ENCODE measurements at places on chromosomes 16 and 17.

GRCh38 chr16:89317101-89317671 is 99.7 kb downstream of the ZNF778 start:
- DNase-seq = no peak

GRCh38 chr16:12651765-12652512 is 151.7 kb downstream of the CPPED1 start:
- DNase-seq = no peak

DNA sequence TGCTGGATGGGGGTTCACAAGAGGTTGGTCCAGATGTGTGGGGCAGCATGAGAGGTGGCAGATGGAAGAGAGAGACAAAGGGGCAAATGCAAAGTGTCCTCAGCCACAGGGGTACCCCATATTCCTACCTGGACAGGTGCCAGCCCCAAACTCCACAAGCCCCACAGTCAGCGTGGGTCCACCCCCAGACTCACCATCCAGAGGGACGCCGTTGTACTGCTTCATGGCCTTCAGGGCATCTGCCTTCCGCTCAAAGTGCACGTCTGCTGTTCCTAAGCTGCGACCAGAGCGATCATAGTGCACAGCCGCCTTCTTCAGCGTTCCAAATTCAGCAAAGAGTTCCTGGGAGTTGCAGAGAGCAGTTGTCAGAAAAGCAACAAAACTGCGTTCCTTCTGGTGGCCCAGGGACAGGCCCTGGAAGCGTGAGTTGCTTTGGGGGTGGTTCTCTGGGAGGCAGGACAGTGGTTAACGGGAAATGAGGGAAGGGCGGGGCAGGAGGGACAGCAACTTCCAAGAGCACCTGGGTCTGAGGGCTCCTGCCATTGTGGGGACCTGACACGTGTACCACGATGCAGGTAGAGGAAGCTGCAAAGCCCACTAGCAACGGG is 2.3 kb downstream of the ALYREF start:
- no peak for DNase-seq

DNA sequence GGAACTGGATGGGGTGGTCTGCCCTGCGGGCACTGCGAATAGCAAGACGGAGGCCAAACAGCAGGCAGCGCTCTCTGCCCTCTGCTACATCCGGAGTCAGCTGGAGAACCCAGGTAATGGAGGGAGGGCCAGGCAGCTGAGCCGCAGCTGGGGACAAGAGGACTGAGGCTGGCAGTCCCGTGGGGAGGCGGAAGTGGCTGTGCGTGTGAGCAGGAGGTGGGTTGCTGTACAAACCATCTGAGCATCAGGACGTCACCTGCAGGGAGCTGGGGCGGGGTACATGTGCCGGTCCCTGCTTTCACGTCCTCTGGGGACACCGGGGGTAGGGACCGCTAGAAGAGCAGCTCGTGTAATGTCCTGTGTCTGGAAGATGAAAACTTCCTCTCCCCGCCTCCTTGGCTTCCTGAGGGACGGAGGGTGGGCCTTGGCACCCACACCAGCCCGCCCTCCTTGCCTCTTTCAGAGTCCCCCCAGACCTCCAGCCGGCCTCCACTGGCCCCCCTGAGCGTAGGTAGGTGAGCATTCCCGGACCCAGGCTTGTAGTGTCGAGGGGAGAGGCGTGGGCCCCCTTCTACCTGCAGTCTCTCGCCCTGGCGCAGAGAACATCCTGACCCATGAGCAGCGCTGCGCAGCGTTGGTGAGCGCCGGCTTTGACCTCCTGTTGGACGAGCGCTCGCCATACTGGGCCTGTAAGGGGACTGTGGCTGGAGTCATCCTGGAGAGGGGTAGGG is 3.7 kb downstream of the ADAD2 start:
- no peak for DNase-seq

DNA sequence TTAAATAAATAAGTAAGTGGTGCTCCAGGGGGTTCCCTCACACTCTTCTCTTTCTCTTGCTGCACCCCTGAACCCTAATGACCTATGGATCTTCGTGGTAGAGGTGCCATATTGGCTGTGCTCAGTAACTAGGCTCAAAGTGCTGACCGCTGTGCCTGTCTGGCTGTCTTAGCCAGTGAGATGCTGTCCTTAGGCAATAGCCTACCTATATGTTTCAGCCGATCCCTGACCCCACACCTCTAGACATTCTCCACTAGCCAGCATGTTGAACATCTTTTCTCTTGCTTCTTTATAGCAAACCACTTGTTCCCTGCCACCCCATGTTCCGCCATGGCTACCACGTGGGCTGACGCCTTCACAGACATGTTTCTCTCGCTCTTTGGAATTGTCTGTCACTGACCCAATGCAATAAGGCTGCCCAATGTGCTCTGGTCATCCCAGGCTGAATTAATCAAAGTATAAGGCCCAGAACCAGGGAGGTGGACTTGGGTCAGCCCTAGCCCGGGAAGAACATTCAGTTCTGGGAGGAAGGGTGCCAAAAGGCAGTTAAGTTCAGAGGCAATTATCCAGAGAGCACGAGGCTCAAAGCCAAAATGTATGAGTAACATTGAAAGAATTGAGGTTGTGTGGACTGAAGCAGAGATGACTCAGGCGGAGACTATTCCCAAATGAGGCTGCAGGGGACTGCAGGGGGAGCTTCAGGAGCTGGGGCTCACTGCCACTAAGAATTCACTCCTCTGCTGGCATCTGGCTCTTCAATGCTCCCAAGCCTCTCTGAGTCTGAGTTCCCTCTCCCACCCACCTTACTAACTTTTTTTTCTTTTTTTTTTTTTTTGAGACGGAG is 28.7 kb upstream of the TNRC6A start:
- DNase-seq = peak; percentile 90

DNA sequence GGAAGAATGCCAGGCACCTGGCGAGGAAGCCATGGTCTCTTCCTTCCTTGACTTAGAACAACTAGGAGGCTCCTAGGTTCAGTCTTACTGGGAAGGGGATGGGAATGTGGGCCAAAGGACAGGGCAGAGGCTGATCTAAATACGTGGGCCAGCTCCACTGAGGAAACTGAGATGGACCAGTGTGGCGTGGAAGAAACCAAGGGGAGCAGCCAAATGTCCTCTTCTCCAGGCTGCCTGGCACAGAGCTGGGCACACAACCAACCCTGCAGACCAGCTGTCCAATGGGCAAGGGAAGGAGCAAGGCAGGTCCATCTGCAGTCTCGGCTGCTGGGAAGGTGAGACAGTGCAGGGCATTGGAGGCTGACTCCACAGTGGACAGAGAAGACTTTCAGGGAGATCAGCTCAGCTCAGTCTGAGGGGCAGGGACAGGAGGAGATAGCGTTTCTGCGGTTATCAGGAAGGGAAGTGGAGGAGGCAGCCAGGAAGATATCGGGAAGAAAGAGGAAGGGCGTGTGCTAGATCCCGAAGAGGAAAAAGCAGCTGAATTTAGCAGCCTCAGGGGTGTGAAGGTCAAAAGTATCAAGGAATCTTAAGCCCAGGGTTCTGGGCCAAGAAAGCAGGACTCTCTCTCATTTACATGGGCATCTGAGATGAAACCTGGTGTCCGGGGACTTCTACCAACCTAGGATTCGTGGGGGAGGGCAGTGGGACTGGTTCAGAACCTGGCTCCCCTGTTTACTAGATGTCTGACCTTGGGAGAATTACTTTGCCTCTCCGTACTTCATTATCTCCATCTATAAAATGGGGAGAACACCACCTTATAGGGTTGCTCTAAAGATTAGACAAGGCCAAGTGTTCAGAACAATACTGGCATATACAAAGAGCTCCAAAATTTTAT is 1.8 kb downstream of the KIFC3 start:
- DNase-seq = no peak

DNA sequence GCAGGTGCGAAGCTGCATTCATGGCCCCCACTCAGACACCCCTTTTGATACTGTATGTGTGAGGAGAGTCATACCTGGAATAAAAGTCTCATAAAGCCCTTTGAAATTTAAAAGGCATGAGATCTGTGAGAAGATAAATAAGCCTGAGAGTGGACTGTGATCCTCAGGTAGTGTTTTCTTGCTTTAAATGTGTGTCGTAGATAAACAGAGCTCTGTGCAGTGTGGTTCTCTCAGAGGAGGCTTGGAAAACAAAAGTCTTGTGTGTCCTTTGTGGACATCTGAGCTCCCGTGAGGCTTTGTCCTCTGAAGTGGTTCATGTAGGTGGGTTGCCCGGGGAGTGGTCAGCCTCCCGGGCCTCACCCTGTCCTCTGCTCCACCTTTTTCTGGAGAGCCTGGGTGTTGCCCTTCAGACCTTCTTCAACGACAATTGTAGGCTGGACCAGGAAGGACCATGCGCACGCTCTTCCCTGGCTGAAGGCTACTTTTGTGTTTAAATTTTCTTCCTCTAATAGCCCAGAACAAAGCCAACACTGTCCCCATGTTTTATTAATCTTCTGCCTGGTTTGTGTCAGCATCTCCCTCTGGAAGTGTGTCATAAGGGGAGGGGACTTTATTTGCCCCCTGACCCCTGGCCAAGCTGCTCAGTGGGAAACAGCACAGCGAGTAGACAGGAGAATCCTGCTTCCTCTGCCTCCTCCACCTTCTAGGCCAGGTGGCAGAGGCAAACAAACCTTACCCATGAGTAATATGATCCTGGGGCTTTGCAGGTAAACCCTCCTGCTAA is 151.2 kb downstream of the MSI2 start:
- DNase-seq = no peak
